ENCODE measurements at places on chromosomes 2 and 18. TPM values are rescaled to one million over a fixed set of nuclear protein-coding genes. Genes with fewer than 3 reads are reported as not detected.

SGO2 gene
- total RNA-seq: 25.6 TPM

DNA sequence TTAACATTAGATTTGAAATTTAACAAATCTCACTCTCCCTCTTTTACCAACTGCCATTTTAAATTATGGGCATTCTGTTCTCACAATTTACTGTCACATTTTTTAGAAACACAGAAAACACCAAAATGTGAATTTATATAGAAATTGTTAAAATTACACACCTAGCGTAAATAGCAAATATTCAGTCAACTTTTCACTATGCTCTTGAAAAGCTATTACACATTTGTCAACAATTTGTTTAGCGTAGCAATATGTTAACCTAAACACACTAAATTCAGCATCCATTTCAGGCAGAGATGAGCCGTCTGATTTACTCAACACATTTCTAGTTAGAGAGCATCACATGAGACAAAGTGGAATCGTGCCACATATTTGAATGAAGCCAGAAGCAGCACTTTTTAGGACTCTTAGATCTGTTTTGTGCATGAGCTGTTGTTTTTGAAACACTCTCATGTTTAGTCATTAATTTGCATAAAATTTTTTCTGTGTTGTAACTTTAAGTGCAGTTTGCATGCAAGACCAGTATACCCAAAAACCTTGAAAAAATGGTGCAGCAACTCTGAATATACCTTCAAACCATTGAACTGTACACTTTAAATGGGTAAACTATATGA, 8.2 kb downstream of the TTC32 start:
- no peaks in the 10 kb centered on the region for H3K36me3 ChIP-seq
- no peak for DNase-seq
- H3K4me3 ChIP-seq: no peak overlapping the region
- H3K27ac ChIP-seq: no peak overlapping the region

DNA sequence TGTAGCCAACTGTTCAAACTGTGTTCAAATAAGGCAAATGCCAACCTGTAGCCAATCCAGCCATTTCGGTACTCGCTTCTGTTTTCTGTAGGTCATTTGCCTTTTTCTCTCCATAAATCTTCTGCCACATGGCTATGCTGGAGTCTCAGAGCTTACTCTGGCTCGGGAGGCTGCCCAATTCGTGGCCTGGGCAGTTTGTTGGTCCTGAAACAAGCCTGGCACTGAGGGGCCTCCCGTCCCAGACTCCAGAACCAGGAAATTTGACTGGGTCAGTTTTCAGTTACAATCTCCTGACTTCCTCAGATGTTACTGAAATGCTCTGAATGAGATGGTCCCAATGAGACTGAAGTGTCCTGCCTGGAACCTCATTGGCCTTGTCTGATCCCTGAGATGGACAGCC, 120.8 kb upstream of the NPAS2 start:
- no peaks in the 10 kb centered on the region for H3K4me1 ChIP-seq
- H3K4me3 ChIP-seq: no peak overlapping the region
- no peaks in the 10 kb centered on the region for H3K27me3 ChIP-seq
- no peak for DNase-seq

DNA sequence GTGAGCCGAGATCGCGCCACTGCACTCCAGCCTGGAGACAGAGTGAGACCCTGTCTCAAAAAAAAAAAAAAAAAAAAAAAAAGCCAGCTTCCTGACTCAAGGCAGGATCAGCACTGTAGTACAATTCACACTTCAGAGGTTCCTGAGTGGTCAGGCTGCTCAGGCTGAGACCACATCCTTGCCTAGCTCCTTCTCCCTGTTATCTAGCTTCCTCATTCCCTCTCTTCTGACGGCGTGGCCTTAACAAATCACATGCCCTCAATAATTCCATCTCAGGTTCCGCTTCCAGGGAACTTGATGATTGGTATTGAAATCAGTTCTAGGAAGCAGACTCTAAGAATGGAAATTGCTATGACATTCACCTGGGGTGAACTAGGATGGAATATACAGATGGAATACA, 29.8 kb upstream of the KDM3A start:
- DNase-seq: no peak
- H3K27me3 ChIP-seq: peaks cover 15% of the 10 kb centered on the region
- H3K4me1 ChIP-seq: no peaks in the 10 kb centered on the region

TET3 gene
- 6.1 TPM for total RNA-seq

GRCh38 chr2:153478289-153479261, at the start of gene RPRM:
Gene RPRM, minus strand, starts transcription at chr2:153478762. Its CDS starts 197 bp downstream, at chr2:153478565.
- peak; percentile 72 for DNase-seq
- H3K36me3 ChIP-seq: no peaks in the 10 kb centered on the region
- H3K27me3 ChIP-seq: peaks cover 32% of the 10 kb centered on the region
- H3K4me1 ChIP-seq: peaks cover 11% of the 10 kb centered on the region
- peak within 1 kb of the TSS; percentile 65 for H3K4me3 ChIP-seq
- H3K27ac ChIP-seq: peak within 1 kb of the TSS; percentile 54

CETN1 gene
- total RNA-seq: not detected

SCYGR4 gene
- not detected for total RNA-seq

DNA sequence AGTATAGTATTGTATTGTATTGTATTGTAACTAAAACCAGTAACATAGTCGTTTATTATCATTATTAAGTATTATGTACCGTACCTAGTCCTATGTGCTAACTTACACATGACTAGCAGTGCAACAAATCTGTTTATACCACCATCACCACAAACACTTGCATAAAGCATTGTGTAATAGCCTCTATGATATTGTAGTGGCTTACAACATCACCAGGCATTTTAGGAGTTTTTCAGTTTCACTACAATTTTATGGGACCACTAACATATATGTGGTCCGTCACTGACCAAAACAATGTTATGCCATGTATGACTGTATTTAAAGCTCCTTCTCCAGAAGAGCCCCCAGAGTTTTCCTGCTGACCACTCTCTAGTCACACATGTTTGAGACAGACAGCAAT, 306.2 kb downstream of the SETBP1 start:
- H3K27ac ChIP-seq: no peak overlapping the region
- H3K4me1 ChIP-seq: peaks cover 6% of the 10 kb centered on the region
- DNase-seq: no peak
- H3K36me3 ChIP-seq: no peaks in the 10 kb centered on the region
- no peak overlapping the region for H3K4me3 ChIP-seq

- no peaks in the 10 kb centered on the region for H3K4me1 ChIP-seq
- H3K36me3 ChIP-seq: no peaks in the 10 kb centered on the region
- no peak overlapping the region for H3K4me3 ChIP-seq
- no peak for DNase-seq
- no peaks in the 10 kb centered on the region for H3K27me3 ChIP-seq
Measured at GRCh38 chr18:28781616-28782362, 604.9 kb upstream of the CDH2 start.

MAP3K20 gene
- 23.1 TPM for total RNA-seq

GRCh38 chr2:61763605-61764034, 90.2 kb downstream of the FAM161A start:
- H3K36me3 ChIP-seq: no peaks in the 10 kb centered on the region
- peak; percentile 73 for DNase-seq
- H3K27me3 ChIP-seq: no peaks in the 10 kb centered on the region
- peaks cover 35% of the 10 kb centered on the region for H3K4me1 ChIP-seq
- H3K27ac ChIP-seq: peak overlapping the region; percentile 96
- H3K4me3 ChIP-seq: peak overlapping the region; percentile 95

DNA sequence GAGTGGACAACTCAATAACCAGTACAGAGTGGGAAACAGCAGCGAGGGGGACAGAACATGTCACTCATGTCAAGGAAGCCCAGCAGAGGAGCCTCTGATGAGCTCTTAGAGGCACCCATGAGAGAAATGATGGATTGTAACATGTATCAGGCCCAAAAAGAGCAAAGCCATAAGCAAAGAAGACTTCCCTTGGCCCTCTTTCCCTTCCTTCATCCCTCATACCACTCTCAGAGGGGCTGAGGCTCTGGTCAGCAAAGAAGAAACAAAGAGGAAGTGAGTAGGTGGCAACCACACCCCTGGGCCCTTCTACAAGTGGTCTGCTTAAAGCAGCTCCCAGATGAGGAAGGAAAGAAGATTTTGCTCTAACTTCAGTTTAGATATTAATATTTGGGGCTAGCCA, 112.8 kb downstream of the CDC42EP3 start:
- no peaks in the 10 kb centered on the region for H3K27me3 ChIP-seq
- H3K36me3 ChIP-seq: no peaks in the 10 kb centered on the region
- H3K27ac ChIP-seq: no peak overlapping the region
- no peak for DNase-seq
- H3K4me3 ChIP-seq: no peak overlapping the region

RIT2 gene
- not detected for total RNA-seq

DYNAP gene
- not detected for total RNA-seq

DNA sequence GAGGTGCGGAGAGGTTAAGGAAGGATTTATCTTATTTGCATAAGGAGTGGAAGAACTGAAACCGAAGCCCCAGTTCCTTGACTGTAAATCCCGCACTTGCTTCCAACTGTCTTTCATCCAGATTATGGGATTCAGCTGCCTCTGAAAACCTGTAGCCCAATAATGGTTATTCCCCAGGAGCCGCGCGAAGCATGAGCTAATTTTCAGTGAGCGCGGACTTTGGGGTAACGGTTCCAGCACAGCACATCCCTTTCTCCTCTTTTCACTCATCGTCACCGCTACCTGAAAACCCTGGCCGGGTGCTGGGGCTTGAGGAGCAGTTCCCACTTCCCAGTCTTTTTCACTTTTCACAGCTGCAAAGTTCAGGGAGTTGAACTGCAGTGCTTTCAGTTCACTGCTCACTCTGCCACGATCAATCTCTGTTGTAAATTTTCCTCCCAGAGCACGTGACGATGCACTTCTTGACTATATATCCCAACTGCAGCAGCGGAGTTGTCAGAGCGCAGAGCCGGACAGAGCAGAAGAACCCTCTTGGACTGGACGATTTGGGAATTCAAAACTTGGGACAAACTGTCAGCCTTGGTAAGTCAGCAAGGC, at the start of gene KCNE4:
TSS of gene KCNE4 (plus strand) at position 498 of the 597 bp plus-strand sequence. CDS start 641 bp downstream, outside the sequence.
- H3K36me3 ChIP-seq: no peaks in the 10 kb centered on the region
- H3K4me3 ChIP-seq: peak within 1 kb of the TSS; percentile 65
- peaks cover 4% of the 10 kb centered on the region for H3K4me1 ChIP-seq
- no peaks in the 10 kb centered on the region for H3K27me3 ChIP-seq
- DNase-seq: peak; percentile 21

ITGB6 gene
- 7.3 TPM for total RNA-seq

TMEM182 gene
- total RNA-seq: 6.5 TPM

- H3K27ac ChIP-seq: no peak overlapping the region
- H3K4me1 ChIP-seq: no peaks in the 10 kb centered on the region
Measured at GRCh38 chr2:221554769-221555493, 17.2 kb downstream of the EPHA4 start.

GRCh38 chr2:6945087-6945813, 28.0 kb downstream of the RNF144A start:
- H3K36me3 ChIP-seq: no peaks in the 10 kb centered on the region
- H3K27ac ChIP-seq: peak overlapping the region; percentile 88
- peak; percentile 7 for DNase-seq
- H3K27me3 ChIP-seq: no peaks in the 10 kb centered on the region
- no peak overlapping the region for H3K4me3 ChIP-seq
- H3K4me1 ChIP-seq: peaks cover 20% of the 10 kb centered on the region

GRCh38 chr2:99900556-99900955, 241.8 kb downstream of the AFF3 start:
- no peaks in the 10 kb centered on the region for H3K36me3 ChIP-seq
- no peak overlapping the region for H3K27ac ChIP-seq
- no peak for DNase-seq
- H3K27me3 ChIP-seq: no peaks in the 10 kb centered on the region
- H3K4me3 ChIP-seq: no peak overlapping the region

GRCh38 chr18:35387152-35387571, 10.0 kb upstream of the ZNF396 start:
- DNase-seq: peak; percentile 12
- H3K27ac ChIP-seq: no peak overlapping the region
- no peaks in the 10 kb centered on the region for H3K36me3 ChIP-seq
- H3K27me3 ChIP-seq: no peaks in the 10 kb centered on the region
- H3K4me1 ChIP-seq: no peaks in the 10 kb centered on the region

GRCh38 chr18:26496528-26496927, 51.8 kb downstream of the KCTD1 start:
- no peaks in the 10 kb centered on the region for H3K27me3 ChIP-seq
- peaks cover 7% of the 10 kb centered on the region for H3K36me3 ChIP-seq
- peaks cover 4% of the 10 kb centered on the region for H3K4me1 ChIP-seq
- no peak for DNase-seq

GRCh38 chr2:162295009-162295408, 23.5 kb downstream of the IFIH1 start:
- H3K4me1 ChIP-seq: peaks cover 13% of the 10 kb centered on the region
- no peak overlapping the region for H3K27ac ChIP-seq
- no peaks in the 10 kb centered on the region for H3K27me3 ChIP-seq
- DNase-seq: no peak
- H3K36me3 ChIP-seq: no peaks in the 10 kb centered on the region

GRCh38 chr2:165716091-165716490, 78.0 kb downstream of the GALNT3 start:
- H3K27ac ChIP-seq: no peak overlapping the region
- DNase-seq: no peak
- no peaks in the 10 kb centered on the region for H3K36me3 ChIP-seq
- H3K4me3 ChIP-seq: no peak overlapping the region
- H3K27me3 ChIP-seq: no peaks in the 10 kb centered on the region

CHRNG gene
- not detected for total RNA-seq

DNA sequence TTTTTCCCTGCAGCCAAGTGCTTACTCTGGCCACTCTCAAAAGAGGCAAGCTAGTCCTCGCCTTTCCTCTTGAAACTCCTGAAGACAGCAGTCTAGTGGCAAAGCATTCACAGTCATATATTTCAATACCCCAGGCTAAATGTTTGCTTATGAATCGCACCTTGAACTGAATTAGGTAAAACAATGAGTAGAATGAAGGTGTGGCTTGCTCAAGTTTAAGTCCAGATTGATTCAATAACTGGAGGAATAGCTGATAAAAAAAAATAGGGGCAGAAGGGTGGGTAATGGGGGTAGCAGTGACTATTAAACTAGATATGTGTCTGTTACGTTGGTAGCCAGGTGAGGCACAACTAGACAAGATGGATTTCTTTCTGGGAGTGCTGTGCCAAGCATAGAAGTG, 88.2 kb upstream of the EPB41L3 start:
- no peak overlapping the region for H3K27ac ChIP-seq
- H3K4me3 ChIP-seq: no peak overlapping the region
- H3K27me3 ChIP-seq: peaks cover 45% of the 10 kb centered on the region
- H3K36me3 ChIP-seq: no peaks in the 10 kb centered on the region
- H3K4me1 ChIP-seq: peaks cover 6% of the 10 kb centered on the region

DNA sequence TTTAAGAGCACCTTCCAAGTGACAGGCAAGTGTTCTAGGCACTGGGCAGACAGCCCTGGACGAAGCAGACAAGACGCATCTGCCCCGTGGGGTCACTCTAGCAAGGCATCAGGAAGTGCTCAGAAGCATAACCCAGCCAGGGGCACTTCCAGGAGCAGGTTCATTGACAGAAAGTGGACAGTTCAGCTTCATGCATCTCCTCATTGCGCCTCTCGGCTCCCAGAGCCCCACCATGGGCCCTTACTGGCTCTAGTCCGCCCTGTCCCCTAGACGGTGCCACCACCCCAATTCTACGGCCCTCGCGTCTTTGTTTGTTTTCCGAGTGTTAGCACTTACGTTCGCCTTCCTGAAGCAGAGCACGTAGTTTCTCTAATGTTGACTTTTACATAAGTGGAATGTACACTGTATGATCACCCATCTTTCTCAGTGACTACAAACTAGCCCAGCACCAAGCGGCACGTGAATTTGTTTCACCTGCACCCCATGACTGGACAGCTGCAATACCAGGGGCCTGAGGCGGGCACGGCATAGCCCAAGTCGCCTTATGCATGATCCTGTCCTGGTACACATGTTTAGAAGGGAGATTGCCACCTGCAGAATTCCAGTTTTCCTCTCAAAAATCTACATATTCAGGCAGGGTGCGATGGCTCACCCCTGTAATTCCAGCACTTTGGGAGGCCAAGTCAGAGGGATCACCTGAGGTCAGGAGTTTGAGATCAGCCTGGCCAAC, 33.2 kb downstream of the SNED1 start:
- H3K4me1 ChIP-seq: peaks cover 5% of the 10 kb centered on the region
- H3K27ac ChIP-seq: no peak overlapping the region
- H3K4me3 ChIP-seq: no peak overlapping the region
- H3K36me3 ChIP-seq: no peaks in the 10 kb centered on the region
- no peak for DNase-seq

Data from PC-3 (cell line).